ENCODE measurements at places on chromosomes 11 and 22.
A peak's percentile ranks its signal among the peaks of the same experiment; 100 is the strongest.

GRCh38 chr11:70544067-70544773 is 145.9 kb downstream of the CTTN start:
- no peak for DNase-seq

GRCh38 chr11:85540635-85541205 is 86.4 kb downstream of the DLG2 start:
- DNase-seq, result peak; percentile 56

GRCh38 chr11:66287889-66288670 is 863 bp downstream of the YIF1A start:
- no peak for DNase-seq

DNA sequence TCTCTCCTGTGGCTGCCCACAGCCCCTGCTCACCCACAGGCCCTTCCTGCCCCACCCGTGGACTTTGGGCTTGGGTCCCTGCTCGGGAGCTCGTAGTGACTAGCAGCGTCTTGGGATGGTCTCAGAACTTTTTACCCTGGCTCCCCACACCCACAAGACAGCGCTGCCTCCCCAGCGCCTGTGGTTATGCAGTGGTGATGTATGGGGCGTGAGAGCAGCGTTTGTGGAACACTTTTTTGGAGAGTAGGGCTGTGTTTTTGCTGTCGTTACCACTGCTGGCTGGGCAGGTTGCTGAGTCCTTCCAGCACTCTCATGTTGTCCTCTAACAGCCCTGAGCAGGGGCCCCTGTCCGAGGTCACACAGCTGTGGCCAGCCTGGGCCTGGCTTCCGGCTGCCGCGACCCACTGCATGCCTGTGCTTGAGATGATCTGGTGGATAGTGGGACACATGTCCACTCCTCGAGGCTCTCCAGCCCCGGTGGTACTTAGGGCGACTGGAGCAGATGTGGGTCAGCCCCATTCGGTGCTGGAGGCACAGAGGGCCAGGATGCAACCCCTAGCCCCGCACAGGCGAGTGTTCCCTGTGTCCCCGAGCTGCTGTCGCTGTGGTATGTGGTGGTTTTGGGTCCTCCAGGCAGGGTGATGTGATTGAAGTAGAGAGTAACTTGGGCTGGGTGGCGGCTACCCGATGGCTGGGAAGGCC is 7.1 kb upstream of the GRAMD4 start:
- no peak for DNase-seq

GRCh38 chr11:66126064-66126463 is 56.0 kb downstream of the PACS1 start:
- DNase-seq, result no peak

- DNase-seq, result peak; percentile 79
Measured at GRCh38 chr11:96389720-96390487, at the start of the genes CCDC82 and JRKL. TSS of gene CCDC82 (minus strand) at chr11:96389912. CDS start at chr11:96384747, 5,165 bp downstream. TSS of gene JRKL (plus strand) at chr11:96390013. CDS start at chr11:96390650, 637 bp downstream.

- no peak for DNase-seq
Measured at GRCh38 chr22:32994041-32994830, 63.9 kb downstream of the SYN3 start.

DNA sequence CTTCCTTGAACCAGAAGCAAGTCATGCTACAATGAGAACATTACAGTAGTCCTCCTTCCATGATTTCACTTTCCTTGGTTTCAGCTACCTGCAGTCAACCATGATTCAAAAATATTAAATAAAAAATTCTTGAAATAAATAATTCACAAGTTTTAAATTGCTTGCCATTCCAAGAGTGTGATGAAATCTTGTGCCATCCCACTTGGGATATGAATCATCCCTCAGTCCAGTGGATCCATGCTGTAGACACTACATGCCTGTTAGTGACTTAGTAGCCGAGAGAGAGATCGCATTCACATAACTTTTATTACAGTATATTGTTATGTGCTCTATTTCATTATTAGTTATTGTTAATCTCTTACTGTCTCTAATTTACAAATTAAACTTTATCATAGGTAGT is 6.0 kb downstream of the HOATZ start:
- no peak for DNase-seq

GRCh38 chr11:83649528-83649855 is 363.3 kb upstream of the CCDC90B start:
- DNase-seq, result no peak

Data from forelimb muscle (tissue), 1 donor.